ENCODE measurements at places on chromosomes 2 and 18.
A peak's percentile ranks its signal among the peaks of the same experiment; 100 is the strongest.

DNA sequence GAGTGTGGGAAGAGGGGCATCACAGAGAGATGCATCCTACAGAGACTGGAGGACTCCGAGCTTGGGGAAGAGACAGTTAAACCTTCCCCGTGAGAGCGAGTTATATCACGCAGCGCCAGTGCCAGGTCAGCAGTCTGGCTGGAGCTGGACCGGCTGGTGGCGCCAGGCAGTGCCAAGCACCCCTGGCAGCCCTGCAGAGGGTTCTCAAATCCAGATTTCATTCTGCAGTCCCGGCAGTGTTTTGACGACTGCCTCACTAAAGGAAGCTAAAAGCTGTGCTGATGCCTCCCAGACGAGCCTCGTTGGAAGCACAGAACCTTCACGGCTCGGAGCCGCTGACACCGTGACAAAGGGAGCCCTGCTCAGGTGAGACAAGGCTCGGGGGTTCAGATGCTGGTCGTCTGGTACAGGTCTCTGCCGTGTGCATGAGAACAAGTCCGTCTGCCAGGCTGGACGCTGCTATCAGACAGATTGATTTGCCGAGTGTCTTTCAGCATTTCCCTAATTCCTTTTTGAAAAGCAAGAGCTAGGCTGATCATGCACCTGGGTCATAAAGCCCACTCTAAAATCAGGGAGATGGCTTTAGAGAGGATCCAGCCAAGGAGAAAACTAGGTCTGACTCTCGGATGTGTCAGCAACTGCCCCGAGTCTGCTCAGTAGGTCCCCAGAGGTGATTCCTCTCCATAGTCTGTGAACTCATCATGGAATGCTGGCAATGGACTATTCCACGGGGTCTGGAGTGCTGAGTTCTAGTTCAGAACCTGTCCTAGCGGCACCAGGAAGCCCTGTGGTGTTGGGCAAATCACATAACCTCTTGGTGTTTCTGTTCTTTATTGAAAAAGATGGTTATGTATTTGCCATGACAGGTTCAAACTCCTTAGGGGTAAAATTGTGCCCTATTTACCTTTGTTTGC lies 240.6 kb downstream of the SOX11 start:
- no peak for DNase-seq

DNA sequence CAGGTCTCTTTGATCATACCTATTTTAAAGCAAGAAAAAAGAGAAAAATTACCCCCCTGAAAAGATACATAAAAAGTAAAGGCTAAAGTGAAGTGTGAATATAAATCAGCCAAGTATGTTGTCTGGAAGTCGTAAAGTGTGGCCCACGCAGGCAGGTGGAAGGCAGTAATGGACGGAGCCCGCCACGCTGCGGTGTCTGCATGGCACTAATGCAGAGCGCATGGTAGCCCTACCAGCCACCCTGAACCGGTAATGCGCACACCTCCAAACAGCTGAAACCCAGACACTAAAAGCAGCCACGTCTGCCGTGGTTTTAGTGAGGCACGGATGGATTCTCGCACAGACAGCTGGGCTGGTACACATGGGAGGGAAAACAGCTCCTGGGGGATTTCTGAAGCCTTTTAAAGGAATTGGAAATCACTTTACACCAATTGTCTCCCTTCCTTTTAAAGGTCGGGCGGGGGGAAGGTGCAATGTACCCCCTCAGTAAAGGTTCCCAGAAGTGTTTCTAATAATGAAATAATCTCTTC lies 615.2 kb downstream of the CNTNAP5 start:
- DNase-seq, result no peak

GRCh38 chr18:37930640-37931039 lies 365.0 kb upstream of the CELF4 start:
- no peak for DNase-seq

DNA sequence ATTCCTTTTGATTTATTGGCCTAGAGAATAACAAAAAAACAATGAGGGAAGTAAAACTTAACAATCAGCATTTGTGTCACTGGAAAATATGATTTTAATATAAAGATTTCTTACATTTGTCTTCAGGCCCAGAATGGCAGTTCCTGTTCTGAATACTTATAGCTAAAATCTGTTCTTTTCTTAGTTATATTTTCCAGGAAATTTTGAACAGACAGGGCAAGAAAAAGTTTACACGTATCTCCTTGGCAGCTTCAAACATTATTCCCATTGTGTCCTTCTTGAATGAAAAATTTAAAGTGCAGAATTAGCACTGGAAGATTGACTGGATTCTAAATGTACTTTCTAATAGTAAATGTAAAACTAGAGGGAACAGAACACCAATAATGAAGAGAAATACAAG lies 1454.0 kb upstream of the PIK3C3 start:
- DNase-seq, result no peak

DNA sequence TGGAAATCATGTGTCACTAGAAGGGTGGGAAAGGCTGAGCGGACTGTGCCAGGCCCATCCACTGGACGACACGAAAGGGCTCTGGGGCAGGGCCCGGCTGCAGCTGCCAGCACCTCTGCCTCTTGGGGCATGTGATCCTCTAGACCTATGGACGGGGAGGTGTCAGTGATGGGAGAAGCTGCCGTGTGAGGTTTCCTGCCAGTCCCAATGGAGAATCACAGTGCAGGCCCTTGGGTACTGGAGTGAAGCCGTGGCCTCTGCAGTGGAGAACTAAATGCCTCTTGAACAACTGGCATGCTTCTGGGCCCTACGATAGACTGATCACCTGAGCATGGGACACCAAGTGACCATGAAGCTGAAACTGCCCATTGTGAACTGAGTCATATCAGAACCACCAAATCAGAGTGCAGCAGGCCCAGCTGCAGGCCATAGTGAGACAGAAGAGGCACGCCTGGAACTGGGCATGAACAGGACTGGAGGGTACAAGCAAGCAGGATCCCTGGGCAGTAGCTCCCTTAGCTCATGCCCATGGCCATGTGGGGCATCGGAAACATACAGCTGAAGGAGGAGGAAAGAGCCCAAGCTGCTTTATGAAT lies 18.8 kb upstream of the RHOB start:
- no peak for DNase-seq

DNA sequence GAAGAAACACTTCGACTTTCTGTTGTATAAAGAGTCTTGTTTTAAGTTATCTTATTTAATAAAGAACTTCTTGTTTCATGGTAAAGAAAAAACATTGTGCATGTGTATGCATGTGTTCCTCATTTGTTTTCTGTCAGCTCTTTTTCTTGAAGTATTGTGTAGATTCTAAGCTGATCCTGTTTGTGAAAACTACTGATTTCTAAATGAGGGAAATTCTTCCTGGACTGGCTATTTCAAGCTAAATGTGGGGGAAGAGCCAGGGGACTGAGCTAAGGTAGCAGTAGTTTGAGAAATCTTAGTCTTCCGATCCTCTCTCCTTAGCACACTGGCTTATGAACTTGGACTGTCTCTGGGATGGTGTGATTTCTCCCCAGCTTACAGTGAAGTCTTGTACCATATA lies 56.4 kb upstream of the RBMS1 start:
- no peak for DNase-seq

DNA sequence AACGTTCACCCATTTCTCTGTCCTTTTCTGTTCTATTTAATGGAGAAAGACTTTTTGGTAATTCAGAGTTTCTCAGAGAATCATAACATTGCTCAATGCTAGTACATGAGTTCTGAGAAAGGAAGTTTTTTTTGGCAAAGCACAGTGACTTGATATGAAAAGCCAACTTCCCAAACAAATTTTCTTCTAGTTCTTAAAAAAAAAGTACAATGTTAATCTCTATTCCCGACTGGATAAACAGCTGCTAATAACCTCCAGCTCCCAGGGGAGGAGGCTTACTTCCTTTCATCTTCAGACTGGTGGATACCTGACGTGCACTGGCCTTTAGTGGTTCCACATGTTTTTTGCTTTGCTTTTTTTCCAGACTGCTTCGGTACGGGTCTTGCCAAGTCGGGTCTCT lies 284.6 kb upstream of the CCDC68 start:
- no peak for DNase-seq

GRCh38 chr2:167599219-167599618 lies 648.2 kb downstream of the STK39 start:
- no peak for DNase-seq

- no peak for DNase-seq
These were observed 1.0 kb downstream of the EPHA4 start for GRCh38 chr2:221571025-221571550.

DNA sequence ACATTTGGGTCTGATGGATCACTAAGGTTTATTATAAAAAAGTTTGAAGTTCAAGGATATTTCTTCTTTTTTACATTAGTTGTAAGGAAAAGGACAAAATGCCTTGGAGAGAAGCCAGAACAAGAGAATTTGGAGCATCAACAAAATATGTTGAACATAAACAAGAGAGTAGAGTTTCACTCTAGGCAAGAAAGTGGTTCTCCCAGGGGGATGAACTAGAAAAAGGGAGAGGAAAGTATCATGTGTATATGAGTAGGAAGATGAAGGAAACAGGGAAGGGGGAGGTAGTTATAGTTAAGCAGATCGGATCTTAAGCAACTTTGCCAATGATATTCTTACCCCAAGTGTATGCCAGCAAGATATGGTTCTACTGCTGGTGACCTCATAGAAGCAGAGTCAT lies 63.8 kb upstream of the GALNT3 start:
- no peak for DNase-seq

DNA sequence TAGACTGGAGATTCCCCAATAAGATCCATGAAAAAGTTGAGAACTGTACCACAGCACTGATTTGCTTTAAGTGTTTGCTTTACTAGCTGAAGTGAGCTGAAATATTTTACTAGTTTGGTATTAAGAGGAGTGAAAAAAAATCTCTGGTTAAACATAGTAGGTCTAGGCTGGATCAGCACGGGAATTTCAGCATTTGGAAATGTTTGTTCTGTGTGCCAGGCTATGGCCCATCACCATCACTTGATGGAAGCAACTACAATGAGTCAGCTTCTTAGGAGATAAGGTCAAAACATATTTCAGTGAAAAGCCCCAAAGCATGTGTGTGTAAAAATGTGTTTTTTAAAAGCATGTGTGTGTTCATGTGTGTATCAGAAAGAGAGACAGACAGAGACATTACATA lies 131.4 kb upstream of the DNMT3A start:
- DNase-seq, result no peak

GRCh38 chr2:134137182-134137611 lies 116.7 kb upstream of the MGAT5 start:
- DNase-seq, result no peak

DNA sequence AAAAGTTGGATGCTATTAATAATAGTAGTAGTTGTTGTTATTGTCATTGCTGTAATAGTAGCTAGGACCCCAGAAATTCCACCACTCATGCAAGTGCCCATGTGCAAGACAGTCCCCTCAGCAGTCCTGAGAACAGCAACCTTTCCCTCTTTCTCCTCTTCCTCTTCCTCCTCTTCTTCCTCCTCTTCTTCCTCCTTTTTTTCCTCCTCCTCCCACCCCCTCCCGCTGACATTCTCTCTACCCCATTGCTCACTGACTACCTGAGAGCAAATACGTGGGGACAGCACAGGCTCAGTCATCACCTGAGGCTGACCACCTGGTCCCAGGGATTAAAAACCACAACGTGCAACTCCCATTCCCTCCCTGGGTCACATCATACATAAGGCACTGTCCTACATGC lies 41.8 kb downstream of the SMAD7 start:
- no peak for DNase-seq

DNA sequence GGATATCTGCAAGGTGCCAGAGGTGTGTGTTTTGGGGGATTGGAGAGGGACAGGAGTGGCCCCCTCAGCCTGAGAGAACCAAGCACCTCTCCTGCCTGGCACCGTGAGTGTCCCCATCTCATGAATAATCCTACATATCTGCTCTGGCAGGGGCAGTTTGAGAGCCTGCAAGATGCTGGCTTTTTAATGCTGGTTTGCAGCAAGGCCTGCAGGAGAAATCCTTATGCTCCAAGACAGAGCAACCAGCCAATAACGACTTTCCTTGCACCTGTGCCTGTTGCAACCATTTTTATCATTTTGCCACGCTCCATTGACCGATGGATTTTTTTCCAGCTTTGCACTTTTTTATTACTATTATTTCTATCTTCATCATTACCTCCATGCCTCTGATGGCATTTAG lies 259.4 kb upstream of the SKOR2 start:
- DNase-seq, result no peak

- DNase-seq, result no peak
These were observed 59.0 kb downstream of the MOGAT1 start for GRCh38 chr2:222730366-222730999.

DNA sequence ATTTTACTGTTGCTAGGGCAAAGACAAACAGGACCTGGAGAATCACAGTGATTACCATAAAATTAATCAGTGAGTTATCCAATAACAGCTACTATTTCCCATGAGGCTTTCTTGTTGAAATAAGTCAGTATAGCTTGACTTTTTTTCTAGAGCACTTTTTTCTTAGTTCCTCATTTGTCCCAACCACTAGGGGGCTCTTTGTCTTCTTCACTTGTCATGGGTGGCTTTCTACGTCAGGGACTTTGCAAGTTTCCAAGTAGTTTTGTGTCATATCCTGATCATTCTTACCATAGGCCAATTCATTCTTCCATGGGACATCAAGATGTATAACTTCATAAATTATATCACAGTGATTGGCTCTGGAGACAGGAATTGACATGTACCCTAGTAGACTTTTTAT lies 1019.6 kb upstream of the PIK3C3 start:
- no peak for DNase-seq

GRCh38 chr2:121049131-121049530 lies 235.9 kb downstream of the TFCP2L1 start:
- DNase-seq, result no peak

- peak; percentile 29 for DNase-seq
These were observed 3.5 kb upstream of the BCL2 start for GRCh38 chr18:63322908-63323634.

- DNase-seq, result no peak
These were observed 784.8 kb upstream of the KLHL29 start for GRCh38 chr2:22600156-22600555.

DNA sequence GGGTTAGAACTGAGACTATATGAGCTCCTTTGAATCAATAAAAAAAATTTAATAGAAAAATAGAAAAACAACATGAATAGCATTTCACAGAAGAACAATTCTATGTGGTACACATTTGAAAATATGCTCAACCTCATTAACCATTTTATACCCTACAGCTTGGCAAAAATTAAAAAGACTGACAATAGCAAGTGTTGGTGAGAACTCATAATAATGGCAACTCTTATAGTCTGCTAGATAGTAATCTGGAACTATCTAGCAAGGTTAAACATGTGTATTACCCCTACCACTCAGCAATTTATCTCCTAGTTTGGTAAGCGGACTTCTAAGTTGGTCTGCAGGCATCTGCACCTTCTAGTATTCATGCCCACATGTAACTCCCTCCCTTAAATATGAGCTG lies 67.8 kb downstream of the CYBRD1 start:
- no peak for DNase-seq

DNA sequence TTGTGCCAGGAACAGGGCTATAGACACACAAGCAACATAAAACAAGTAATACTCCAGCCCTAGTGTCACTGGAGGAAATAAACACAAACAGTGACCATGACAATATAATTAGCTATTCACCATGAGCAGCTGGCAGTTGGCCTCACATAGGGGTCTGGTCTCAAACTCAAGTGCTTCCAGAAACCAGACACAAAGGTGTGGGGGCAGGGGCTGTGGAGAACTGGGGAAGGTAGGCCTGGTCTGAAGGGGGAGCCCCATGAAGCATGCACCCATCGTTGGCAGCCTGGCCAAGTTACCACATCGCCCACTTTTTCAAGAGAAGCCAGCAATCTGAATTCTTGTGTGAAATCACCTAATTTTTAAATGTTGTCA lies 49.5 kb upstream of the SP3 start:
- no peak for DNase-seq
